Airway epithelial cell (primary cell): ENCODE measurements at places on chromosomes 5 and 9. TPM values are rescaled to one million over a fixed set of nuclear protein-coding genes. Genes with fewer than 3 reads are reported as not detected.

Gene RNF20
- 11.4 and 18.1 TPM in 2 replicates for total RNA-seq

Gene PCDHGA1
- total RNA-seq: 0.28 TPM in 1 of 2 replicates, not detected in the other

Gene CDKN2A
- total RNA-seq: 18.5 and 21.6 TPM in 2 replicates

Gene DNAH5
- total RNA-seq: 0.42 and 2.2 TPM in 2 replicates

Gene PCDHGB7
- total RNA-seq: 3.2 and 4.1 TPM in 2 replicates

Gene FOXB2
- total RNA-seq: not detected in 2 replicates
